ENCODE measurements at places on chromosomes 1 and 21. TPM values are rescaled to one million over a fixed set of nuclear protein-coding genes. Genes with fewer than 3 reads are reported as not detected.
A peak's percentile ranks its signal among the peaks of the same experiment; 100 is the strongest.

ZBTB8A gene
- 11.8 TPM for total RNA-seq

GRCh38 chr1:111309690-111310089 lies 19.0 kb downstream of the CHIA start:
- no peaks in the 10 kb centered on the region for H3K4me1 ChIP-seq
- H3K4me3 ChIP-seq = no peak overlapping the region
- peaks cover 19% of the 10 kb centered on the region for H3K27me3 ChIP-seq

GRCh38 chr1:80457409-80457808 lies 1343.3 kb upstream of the ADGRL2 start:
- no peaks in the 10 kb centered on the region for H3K4me1 ChIP-seq
- no peak overlapping the region for H3K4me3 ChIP-seq
- no peak overlapping the region for H3K27ac ChIP-seq
- H3K36me3 ChIP-seq = no peaks in the 10 kb centered on the region
- DNase-seq = no peak
- no peaks in the 10 kb centered on the region for H3K27me3 ChIP-seq

TFF2 gene
- not detected for total RNA-seq

GRCh38 chr1:160578525-160579191 lies 638 bp downstream of the CD84 start:
- H3K36me3 ChIP-seq = no peaks in the 10 kb centered on the region
- H3K27ac ChIP-seq = no peak overlapping the region
- DNase-seq = no peak
- H3K4me1 ChIP-seq = no peaks in the 10 kb centered on the region
- H3K27me3 ChIP-seq = peaks cover 19% of the 10 kb centered on the region

DNA sequence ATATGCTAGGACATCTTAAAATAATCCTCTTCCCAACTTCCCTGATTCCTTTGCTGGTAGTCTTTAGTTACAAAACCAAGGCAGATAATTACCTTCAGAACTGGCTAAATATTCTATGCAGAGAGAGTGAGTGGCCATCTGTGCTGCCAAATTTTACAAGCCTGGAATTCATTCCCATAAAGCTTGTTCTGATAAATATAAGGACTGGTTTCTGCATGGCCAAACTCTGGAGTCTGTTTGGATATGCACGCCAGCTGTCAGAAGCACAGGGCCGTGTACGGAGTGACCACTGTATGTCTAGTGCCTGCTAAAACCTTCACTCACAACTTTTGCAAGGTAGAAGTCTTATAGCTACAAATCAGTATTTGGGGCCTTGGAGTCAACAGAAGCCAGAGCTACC lies 66.5 kb upstream of the RAVER2 start:
- no peaks in the 10 kb centered on the region for H3K27me3 ChIP-seq
- peaks cover 5% of the 10 kb centered on the region for H3K4me1 ChIP-seq
- peaks cover 27% of the 10 kb centered on the region for H3K36me3 ChIP-seq
- H3K4me3 ChIP-seq = no peak overlapping the region
- H3K27ac ChIP-seq = no peak overlapping the region

GRCh38 chr1:3461238-3461933 lies 6.9 kb downstream of the ARHGEF16 start:
- peak; percentile 79 for DNase-seq
- peak overlapping the region; percentile 93 for H3K27ac ChIP-seq
- no peak overlapping the region for H3K4me3 ChIP-seq
- no peaks in the 10 kb centered on the region for H3K27me3 ChIP-seq
- H3K4me1 ChIP-seq = peaks cover 47% of the 10 kb centered on the region

DNA sequence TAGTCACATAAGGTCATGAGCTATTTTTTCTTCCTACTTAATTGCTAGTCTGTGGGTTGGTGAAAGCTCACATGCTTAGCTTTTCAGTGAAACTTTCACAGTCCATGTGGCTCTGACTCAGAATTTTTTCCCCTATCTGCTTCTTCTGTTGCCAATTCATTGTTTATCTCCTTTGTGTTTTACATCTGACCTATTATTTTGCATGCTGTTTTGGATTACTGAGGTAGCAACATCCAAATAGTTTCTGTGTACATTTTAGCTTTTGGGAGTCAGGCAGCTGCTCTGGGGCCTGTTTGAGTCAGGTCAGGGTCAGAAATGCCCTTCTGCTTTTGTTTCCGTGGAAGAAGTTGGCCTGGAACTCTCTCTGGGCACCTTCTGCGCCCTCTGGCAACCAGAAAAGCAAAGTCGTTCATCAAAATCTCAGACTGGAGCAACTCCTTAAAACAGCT lies 40.0 kb downstream of the ROR1 start:
- H3K27me3 ChIP-seq = no peaks in the 10 kb centered on the region
- H3K27ac ChIP-seq = peak overlapping the region; percentile 92
- H3K4me1 ChIP-seq = peaks cover 93% of the 10 kb centered on the region

Measured in chondrocyte (in vitro differentiated cells).